ENCODE measurements at places on chromosomes 6 and 20.

GRCh38 chr6:35719830-35720733, 16.8 kb upstream of the ARMC12 start:
- H3K27ac ChIP-seq, result peak overlapping the region; percentile 89
- no peaks in the 10 kb centered on the region for H3K36me3 ChIP-seq
- peaks cover 69% of the 10 kb centered on the region for H3K4me1 ChIP-seq
- peak; percentile 81 for DNase-seq
- peak overlapping the region; percentile 31 for H3K4me3 ChIP-seq

DNA sequence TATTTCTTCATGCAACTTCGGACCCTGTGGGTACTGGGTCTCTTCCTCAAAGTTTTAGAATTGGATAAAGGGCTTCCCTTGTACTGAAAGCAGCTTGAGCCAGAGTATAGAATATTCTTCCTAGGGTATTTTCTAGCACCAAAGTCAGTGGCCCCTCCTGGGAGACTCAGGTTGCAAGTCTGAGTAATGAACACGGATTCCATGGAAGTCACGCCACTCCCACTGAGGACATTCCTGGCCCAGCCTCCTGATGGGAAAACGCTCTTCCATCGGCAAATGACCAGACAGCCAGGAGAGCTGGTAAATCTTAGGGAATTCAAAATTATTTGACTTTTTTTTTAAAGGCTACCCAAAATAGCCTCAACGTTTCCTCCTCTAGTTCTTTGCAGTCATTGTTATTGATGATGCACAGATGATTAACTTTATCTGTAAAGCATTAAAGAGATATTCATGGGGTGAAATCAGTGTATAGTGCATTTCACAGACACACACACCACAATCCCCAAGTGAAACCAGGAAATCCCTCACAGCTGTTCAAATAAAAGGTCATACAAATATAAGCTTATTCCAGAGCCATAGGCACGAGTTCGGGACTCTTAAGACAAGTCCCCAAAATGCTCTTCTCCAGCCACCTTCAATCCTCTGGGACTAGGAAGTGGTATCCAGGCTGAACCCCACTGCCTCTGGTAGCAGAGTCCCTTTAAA, 248.8 kb downstream of the SOD2 start:
- H3K36me3 ChIP-seq, result no peaks in the 10 kb centered on the region
- no peaks in the 10 kb centered on the region for H3K4me1 ChIP-seq
- no peak overlapping the region for H3K4me3 ChIP-seq

DNA sequence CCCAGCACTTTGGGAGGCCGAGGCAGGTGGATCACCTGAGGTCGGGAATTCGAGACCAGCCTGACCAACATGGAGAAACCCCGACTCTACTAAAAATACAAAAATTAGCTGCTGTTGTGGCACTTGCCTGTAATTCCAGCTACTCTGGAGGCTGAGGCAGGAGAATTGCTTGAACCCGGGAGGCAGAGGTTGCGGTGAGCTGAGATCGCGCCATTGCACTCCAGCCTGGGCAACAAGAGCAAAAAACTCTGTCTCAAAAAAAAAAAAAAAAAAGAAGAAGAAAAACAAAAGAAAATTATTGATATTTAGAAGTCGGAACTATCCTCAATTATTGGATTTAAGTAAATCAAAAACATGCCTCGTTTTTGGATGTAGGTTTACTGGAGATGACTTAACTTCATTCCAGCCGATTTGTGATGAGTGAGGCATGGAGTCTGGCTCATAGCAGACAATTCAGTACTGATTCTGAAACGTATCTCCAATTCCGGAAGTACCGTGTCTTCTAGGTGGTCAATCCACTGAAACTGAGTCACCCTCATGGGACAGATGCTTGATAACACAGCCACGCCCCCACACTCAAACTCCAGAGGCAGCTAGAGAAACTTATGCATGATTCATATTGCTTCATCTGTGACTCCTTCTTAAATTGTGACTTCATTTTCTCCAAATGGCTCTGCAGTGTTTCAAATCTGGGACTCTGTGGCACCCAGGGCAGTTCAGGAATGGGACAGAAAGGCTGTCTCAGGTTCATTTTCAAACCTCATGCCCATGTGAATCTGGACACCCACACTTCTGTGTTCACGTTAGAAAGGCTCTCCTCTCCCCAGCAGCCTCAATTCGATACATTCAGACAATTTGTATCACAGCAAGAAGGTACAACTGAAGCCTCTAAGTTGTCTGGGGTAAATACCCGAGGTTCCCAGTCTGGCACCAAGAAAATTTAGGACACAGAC, 110.4 kb upstream of the ARMC2 start:
- H3K4me3 ChIP-seq, result no peak overlapping the region
- DNase-seq, result peak; percentile 36
- no peaks in the 10 kb centered on the region for H3K36me3 ChIP-seq
- H3K4me1 ChIP-seq, result peaks cover 40% of the 10 kb centered on the region
- no peak overlapping the region for H3K27ac ChIP-seq
- H3K27me3 ChIP-seq, result no peaks in the 10 kb centered on the region

- H3K4me3 ChIP-seq, result no peak overlapping the region
- H3K27ac ChIP-seq, result no peak overlapping the region
- H3K36me3 ChIP-seq, result no peaks in the 10 kb centered on the region
- H3K4me1 ChIP-seq, result no peaks in the 10 kb centered on the region
Observed at GRCh38 chr20:14700639-14700960, 363.2 kb upstream of the FLRT3 start.

DNA sequence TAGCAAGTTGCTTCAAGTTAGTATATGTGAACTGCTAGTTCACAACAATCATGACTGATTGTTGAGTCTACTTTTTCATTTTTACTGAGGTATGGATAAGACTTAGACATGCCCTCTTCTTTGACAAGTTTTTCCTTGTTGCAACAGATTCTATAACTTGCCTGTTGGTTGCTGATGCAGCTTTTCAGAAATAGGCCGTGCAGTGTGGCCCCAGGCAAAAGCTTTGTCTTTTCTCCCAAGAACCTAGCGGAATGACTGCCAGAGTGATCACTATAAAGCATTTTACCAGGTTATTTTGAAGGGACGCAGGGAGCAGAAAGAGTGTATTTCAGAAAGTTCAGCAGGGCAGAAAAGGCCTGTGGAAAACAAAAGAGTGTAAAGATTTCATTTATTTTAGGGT, 16.0 kb downstream of the HECA start:
- H3K36me3 ChIP-seq, result no peaks in the 10 kb centered on the region
- peaks cover 35% of the 10 kb centered on the region for H3K4me1 ChIP-seq
- H3K4me3 ChIP-seq, result no peak overlapping the region
- no peak for DNase-seq
- no peaks in the 10 kb centered on the region for H3K27me3 ChIP-seq

DNA sequence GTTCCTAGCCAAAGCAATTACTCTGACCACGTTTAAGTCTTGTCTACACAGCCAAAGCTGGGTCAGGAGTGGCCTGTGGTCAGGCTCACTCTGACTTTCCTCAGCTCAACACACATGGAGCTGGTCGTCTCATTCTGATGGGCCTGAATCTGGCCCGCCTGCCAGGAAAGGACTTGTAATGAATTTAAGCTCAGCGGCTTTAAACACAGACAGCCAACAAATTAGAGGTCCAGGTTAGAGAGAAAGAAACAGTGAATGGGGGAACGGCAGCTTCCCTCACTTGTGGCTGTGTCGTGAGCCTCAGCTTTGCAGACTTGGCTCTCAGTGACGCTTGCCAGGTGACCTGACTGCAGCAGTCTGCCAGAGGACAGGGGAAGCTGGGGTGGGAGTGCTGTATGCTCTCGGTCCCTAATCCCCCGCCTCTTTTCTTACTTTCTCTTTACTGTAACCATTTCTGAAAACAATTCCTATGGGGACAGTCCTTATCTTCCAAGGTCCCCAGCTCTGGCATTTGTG, 121.9 kb upstream of the AGPAT4 start:
- H3K27ac ChIP-seq, result no peak overlapping the region
- no peaks in the 10 kb centered on the region for H3K27me3 ChIP-seq
- no peak overlapping the region for H3K4me3 ChIP-seq
- peaks cover 4% of the 10 kb centered on the region for H3K4me1 ChIP-seq
- no peaks in the 10 kb centered on the region for H3K36me3 ChIP-seq
- no peak for DNase-seq

GRCh38 chr6:1801401-1801800, 191.7 kb downstream of the FOXC1 start:
- H3K27me3 ChIP-seq, result no peaks in the 10 kb centered on the region
- no peak for DNase-seq
- no peak overlapping the region for H3K27ac ChIP-seq
- no peaks in the 10 kb centered on the region for H3K36me3 ChIP-seq
- no peak overlapping the region for H3K4me3 ChIP-seq

- no peak overlapping the region for H3K27ac ChIP-seq
- H3K36me3 ChIP-seq, result no peaks in the 10 kb centered on the region
- H3K4me3 ChIP-seq, result no peak overlapping the region
- DNase-seq, result no peak
- H3K4me1 ChIP-seq, result no peaks in the 10 kb centered on the region
Observed at GRCh38 chr20:15806105-15806504, 767.1 kb downstream of the KIF16B start.

- no peak overlapping the region for H3K27ac ChIP-seq
- H3K4me3 ChIP-seq, result no peak overlapping the region
- no peaks in the 10 kb centered on the region for H3K36me3 ChIP-seq
Observed at GRCh38 chr20:36298795-36299339, 7.3 kb upstream of the DLGAP4 start.

DNA sequence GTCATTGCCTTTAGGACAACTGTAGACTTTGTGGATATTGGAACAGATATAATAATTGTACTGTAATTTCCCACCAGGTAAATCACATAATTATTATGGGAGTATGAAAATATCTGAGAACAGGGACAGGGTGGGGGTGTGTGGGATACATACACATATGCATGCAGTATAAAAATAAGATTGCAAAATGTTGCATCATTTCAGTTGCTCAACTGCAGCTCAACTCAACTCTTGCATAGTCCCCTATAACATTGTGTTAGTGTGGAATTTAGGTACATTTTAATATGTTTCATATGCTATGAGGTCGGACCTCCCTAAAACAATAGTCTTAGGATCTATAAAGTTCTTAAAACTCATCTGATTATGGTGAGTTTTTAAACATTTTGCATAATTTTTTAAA, 275.0 kb upstream of the FLRT3 start:
- no peak overlapping the region for H3K4me3 ChIP-seq
- no peaks in the 10 kb centered on the region for H3K27me3 ChIP-seq
- H3K27ac ChIP-seq, result no peak overlapping the region
- no peaks in the 10 kb centered on the region for H3K4me1 ChIP-seq
- no peaks in the 10 kb centered on the region for H3K36me3 ChIP-seq

DNA sequence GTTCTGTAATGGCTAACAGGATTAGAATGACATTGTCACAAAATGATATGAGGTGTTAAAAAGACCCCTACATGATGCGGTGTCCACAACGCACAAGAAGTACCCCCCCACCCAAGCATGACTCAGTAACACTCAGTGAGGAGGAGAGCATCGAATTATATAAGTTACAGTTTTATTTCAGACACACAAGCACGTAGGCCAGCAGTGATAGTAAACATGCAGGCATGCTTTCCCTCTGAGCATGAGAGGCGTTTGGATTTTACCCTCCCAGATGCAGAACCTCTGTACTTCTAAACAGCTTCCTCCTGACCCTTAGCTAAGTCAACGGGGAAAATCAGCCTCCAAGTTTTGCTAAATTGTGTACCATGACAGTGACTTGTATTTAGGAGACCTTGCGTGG, 23.9 kb downstream of the GNAS start:
- H3K27me3 ChIP-seq, result peaks cover 3% of the 10 kb centered on the region
- DNase-seq, result no peak
- H3K4me3 ChIP-seq, result no peak overlapping the region
- no peaks in the 10 kb centered on the region for H3K4me1 ChIP-seq
- no peaks in the 10 kb centered on the region for H3K36me3 ChIP-seq

GRCh38 chr6:139919107-139920026, 544.9 kb upstream of the CITED2 start:
- peaks cover 36% of the 10 kb centered on the region for H3K4me1 ChIP-seq
- no peaks in the 10 kb centered on the region for H3K27me3 ChIP-seq
- H3K4me3 ChIP-seq, result peak overlapping the region; percentile 76
- peak overlapping the region; percentile 83 for H3K27ac ChIP-seq

GRCh38 chr6:137265561-137266308, 46.5 kb upstream of the IFNGR1 start:
- peaks cover 1% of the 10 kb centered on the region for H3K4me1 ChIP-seq
- no peak overlapping the region for H3K4me3 ChIP-seq

DNA sequence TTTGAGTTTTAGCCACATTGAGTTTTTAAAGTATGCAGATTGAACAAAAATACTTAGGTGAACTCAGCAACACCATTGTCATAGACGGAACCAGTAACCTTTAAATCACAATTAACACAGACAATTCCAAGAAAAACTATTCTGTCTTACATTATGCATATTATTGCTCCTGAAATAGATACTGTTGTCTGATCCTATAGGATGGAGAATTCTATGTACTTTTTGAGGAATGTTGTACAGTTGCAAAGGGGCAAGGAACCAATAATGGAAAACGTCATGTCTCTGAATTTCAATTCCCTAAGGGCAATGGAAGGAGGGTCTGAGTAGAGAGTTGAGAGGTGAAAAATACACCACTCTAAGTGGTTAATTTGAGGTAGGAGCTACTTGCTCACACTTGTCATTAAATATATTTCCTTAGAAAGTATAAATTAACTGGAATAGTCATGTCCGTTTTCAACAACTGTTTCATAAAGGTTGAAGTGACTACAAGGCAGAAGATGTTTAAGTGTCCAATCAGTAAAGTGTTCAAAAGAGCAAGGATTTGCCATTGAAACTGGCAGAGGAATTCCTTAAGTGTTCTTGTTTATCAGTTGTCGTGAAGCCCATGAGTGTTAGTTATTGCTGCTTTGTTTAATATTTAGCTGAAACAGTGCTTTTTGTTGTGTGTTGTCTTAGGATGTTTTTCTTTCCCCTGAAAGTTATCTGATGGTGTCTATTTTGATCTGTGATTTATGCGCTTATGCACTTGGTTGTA, 1.3 kb downstream of the NKAIN2 start:
- no peaks in the 10 kb centered on the region for H3K36me3 ChIP-seq
- H3K27ac ChIP-seq, result no peak overlapping the region
- DNase-seq, result no peak

- DNase-seq, result no peak
- H3K27me3 ChIP-seq, result no peaks in the 10 kb centered on the region
- no peaks in the 10 kb centered on the region for H3K4me1 ChIP-seq
Observed at GRCh38 chr6:128343706-128344105, 176.7 kb downstream of the PTPRK start.

GRCh38 chr20:49928411-49929141, 7.6 kb upstream of the RNF114 start:
- no peak overlapping the region for H3K4me3 ChIP-seq
- DNase-seq, result peak; percentile 77
- H3K4me1 ChIP-seq, result peaks cover 10% of the 10 kb centered on the region
- H3K27ac ChIP-seq, result no peak overlapping the region
- H3K27me3 ChIP-seq, result no peaks in the 10 kb centered on the region

Data from CD14-positive monocyte (primary cell).